Stimulated activated CD8-positive, alpha-beta memory T cell treated with anti-CD3 and anti-CD28 coated beads, Interleukin-15, amount 100 ng/mL, for 4 hours (primary cell): ENCODE measurements at places on chromosomes 4 and X.

- no peak for DNase-seq
Measured at GRCh38 chr4:182306792-182307507, 63.7 kb downstream of the TENM3 start.

DNA sequence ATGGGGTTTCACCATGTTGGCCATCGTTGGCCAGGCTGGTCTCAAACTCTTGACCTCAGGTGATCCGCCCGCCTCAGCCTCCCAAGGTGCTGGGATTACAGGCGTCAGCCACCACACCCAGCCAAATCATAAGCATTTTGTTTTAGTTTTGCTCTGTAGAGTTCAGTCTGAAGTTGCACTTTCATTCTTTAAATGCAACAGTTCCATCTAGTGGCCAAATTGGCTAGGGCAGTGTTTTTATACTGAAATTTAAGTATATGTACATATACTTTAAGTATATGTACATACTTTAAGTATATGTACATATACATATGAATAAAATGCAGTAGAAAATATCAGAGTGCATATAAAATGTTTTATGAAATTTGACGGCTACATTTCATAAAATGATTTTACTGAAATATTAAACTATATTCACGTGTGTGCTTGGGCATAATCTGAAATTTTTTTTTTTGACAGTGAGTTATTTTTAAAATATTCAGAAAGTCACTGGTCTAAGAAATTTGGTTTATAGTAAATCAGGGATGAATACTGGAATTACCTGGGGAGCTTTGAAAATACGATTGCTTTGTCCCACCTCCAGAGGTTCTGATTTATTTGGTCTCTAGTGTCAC, 145.5 kb downstream of the NWD2 start:
- no peak for DNase-seq

GRCh38 chr4:181959121-181959520, 284.1 kb upstream of the TENM3 start:
- no peak for DNase-seq

- no peak for DNase-seq
Measured at GRCh38 chrX:24100713-24101112, 46.0 kb downstream of the EIF2S3 start.

DNA sequence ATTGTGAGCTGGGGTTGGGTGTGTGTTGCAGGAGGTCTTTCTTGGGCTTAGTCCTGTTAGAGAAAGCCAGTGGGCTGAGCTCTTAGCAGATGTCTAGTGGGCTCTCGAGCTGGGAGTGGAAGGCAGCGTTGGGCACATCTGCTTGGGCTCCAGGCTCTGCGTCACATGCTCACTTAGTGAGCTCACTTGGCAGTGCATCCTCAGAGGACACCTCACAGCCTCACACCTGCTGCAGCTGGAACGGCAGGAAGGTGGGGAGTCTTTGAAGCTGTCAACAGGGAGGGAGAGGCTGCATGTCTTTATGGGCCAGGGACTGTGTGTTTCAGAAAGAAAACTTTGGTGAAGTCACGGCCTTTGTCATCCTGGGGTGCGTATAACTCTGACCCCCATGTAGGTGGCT, 82.2 kb downstream of the PSAPL1 start:
- DNase-seq, result no peak

DNA sequence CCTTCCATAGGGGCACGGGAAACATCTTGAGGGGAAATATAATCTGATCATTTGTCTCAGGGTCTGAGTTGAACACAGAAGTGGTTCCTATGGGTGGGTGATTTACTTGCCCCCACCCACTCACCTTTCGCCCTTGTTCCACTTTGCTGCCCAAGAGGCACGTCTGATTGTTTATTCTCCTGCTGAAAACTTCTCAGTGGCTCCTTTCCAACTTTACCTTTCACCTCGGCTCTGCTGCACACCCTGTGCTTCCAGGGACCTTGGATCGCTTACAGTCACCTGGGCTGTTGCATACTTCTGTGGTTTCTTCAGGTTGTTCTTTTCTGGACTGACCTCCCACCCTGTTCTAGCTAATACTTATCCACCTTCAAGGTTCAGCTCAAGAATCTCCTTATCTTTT, 213.4 kb upstream of the JADE1 start:
- DNase-seq, result no peak

- no peak for DNase-seq
Measured at GRCh38 chr4:20428436-20429160, 176.9 kb downstream of the SLIT2 start.

DNA sequence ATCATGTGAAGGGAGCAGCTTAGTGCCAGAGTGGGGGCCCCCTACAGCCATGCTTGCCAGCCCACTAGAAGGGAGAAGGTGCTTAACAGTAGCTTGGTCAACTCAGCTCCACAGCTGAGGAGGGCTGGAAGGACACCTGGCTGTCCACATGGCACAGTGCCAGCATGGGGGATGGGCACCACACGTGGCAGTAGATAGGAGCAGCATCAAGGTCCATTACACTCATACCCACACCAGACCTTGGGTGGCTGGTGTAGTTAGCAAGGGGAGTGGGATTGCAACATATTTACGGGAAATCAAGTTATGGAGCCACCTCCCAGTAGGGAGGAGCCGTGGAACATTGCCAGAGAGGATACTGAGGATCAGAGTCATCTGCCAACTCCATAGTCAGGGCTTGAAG, 37.9 kb upstream of the SLC4A4 start:
- DNase-seq, result no peak

GRCh38 chr4:25810461-25811373, 52.1 kb downstream of the SEL1L3 start:
- no peak for DNase-seq

DNA sequence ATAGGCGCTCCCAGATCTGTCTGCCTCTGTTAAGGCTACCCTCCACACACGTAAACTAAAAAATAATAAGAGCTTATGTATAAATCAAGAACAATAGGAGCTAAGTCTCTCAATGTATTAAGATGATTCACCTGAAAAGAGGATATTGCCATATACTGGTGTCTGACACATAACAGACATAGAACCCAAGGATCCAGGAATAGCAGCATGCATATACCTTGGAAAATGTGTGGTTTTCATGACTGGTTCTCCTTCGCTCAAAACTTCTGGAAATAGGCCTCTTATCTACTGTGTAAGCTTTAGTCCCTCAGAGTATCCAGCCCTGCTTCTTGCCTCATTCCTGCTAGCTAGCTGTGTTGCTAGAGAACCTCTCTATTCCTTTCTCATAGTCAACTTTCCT, 203.7 kb upstream of the SLITRK2 start:
- no peak for DNase-seq

DNA sequence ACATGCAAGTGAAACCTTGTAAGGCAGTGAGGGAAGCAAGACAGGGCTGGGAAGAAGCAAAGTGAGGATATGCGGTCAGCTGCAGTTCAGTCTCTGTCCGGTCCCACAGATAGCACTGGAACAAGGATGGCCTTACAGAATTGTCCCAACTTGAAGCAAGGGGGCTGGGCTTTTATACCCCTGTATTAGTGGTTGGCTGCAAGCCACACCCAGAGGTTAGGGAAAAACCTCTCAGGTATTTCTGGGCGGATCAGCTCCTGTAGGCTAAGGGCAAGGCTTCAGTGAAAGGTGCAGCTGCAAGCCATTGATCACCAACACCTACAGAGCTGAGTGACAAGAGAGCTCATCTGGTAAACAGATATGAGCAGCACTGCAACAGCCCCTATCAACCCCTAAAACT, 89.0 kb downstream of the KDR start:
- DNase-seq, result no peak

GRCh38 chr4:7485096-7485495, 50.4 kb upstream of the PSAPL1 start:
- DNase-seq, result no peak

DNA sequence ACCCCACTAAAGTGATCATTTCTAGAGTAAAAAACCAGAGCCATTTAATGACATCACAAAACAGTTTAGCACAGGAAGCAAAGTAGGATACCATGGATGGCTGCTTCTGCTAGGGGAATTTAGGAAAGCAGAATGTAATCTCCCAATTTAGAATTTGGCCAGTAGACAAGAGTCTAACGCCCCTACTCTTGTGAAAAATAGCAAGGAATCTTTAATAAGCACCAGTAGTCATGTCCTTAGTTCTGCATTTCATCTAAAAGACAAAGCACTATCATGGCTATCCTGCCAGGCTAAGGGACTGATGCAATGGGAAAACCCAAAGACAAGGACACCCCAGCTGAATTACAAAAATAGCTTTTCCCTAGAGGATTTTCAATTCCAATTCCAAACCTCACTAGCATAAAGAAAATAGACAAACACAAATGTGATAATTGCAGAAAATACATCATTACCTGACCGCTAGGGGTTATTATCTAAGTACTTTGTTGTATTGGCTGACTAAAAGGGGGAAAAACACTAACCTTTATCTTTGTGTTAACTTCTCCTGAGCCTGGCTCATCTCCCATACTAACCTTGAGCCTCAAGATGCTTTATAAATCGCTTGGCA, 2.6 kb upstream of the AMMECR1 start:
- no peak for DNase-seq

DNA sequence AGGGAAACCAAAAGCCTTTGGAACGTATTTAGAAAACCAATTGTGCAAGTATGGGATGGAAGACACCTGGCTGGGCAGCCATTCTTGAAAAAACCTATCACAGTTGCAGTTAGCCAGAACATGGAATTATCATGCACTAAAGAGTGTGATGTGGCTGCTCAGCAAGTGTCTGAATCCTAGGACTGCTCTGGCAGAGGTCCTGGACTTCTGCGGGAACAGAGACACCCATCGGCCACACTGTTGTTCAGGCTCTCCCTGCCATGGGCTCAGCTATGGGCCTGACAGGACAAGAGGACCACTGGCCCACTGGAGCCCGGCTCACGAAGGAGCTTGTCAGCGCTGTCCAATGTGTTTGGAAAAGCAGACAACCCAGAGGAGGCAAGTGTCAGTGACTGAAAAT, 115.7 kb upstream of the GPC4 start:
- DNase-seq, result no peak

- no peak for DNase-seq
Measured at GRCh38 chrX:85994228-85994627, 53.1 kb downstream of the CHM start.

GRCh38 chr4:44704673-44705072, 21.7 kb downstream of the GNPDA2 start:
- DNase-seq, result no peak

GRCh38 chr4:89268679-89269078, 38.9 kb downstream of the GPRIN3 start:
- DNase-seq, result no peak

DNA sequence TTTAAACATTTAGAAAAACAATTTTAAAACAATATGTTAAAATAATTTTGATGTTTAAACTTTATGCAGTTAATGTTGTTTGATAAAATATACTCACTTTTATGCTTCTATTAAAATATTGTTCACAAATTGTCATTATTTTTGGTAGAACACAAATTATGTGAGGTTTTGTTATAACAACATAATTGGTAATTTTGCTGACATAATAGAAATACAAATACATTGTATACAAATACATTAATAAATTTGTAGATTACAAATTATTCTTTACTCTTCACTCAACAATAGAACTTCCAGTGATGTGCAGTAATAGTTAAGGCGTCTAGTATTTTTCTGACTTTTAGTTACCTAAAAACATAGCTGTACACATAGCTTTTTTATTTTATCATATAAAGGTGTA, 1472.4 kb upstream of the ADGRL3 start:
- DNase-seq, result no peak

DNA sequence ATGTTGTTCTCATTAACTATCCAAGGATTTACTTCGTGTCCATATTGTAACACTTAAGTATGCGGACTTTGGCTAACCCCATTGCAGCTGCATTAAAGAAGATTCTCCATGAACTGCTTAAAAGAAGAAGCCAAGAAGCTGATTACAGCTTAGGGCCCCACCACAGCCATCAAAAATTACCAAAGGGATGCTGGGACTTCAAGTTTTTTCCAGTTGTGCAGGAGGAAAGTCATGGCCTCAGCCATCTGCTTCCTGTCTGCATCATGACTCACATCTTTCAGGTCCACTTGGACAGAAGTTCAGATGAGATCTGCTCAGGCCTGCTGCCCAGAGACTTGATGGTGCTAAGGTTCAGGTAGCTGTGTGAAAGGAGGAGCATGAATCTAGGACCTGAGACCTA, 38.8 kb upstream of the CAPN6 start:
- DNase-seq, result no peak

GRCh38 chr4:16259889-16260246, 33.6 kb upstream of the TAPT1 start:
- no peak for DNase-seq

GRCh38 chrX:9638871-9639270, 126.8 kb downstream of the GPR143 start:
- DNase-seq, result no peak

DNA sequence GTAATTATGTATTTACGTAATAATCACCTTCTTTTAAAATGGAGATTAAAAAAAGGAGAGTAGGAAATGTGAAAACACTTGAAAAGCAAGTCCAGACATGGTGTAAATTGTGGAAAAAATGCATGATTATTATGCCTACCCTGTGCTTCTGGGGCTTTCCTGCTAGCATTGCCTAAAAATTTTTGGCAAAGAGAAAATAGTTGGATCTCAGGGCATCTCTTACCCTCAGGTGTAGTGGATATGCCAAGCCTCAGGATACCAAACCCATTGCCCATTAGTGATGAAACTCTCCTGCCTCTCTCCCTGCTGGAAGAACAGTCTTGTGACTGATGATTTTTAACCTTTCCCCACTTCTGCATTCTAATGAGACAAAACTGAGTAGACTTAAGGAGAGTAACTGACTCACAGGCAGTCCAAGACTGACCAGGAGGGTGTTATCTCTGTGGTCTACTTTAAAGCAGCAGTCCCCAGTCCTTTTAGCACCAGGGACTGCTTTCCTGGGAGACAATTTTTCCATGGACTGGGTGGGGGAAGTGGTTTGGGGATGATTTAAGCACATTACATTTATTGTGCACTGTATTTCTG, 174.6 kb downstream of the ZNF330 start:
- no peak for DNase-seq

DNA sequence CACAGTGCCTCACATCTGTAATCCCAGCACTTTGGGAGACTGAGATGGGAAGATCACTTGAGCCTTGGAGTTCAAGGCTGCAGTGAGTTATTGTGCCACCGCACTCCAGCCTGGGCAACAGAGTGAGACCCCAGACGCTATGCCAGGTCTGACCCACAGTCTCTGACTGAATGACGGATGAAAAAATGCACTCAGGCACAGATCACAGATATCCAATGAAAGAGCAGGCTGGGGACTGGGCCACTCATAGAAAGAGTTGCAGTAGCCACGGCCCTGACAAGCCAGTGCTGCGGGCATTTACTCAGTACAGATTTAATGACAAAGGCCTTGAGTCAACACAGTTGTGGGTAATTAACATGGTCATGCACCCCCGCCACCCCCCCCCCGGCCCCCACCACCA, 22.7 kb downstream of the NUDT6 start:
- DNase-seq, result no peak

- no peak for DNase-seq
Measured at GRCh38 chr4:145490796-145491195, 9.1 kb downstream of the SMAD1 start.
